HTR-8/SVneo (cell line): ENCODE measurements at places on chromosomes 1 and 21.

DNA sequence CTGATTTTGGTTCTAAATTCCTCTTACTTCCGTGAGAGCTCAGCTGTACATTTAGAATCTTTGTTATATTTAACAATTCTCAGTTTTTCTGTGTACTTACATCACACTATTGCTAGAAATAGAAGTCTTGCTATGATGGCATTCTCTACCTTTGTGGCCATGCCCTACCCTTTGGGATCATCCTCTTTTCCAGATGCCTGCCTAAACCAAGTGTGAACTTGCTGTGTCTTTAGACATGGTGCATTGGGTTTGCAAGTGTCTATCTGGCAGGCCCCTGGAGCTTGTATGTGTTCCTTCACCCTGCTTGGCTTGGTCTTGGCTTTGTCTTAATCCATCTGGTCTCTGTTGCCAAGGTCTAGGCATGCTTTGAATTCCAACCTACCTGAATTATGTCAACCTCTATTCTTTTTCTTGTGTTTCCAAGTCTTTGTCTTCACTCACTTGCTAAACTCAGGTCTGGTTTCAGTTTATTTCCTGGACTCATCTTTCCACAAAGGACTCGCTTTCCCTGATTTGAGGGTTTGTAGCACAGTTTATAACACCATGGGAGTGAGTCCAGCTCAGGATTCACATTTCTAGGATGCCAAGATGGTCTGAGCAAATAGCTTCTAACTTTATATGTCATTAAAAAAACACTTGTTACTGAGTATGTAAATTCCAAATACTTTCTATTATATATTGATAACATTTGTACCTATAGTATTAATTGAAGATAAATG lies 20.6 kb upstream of the APOBEC4 start:
- no peak for DNase-seq

DNA sequence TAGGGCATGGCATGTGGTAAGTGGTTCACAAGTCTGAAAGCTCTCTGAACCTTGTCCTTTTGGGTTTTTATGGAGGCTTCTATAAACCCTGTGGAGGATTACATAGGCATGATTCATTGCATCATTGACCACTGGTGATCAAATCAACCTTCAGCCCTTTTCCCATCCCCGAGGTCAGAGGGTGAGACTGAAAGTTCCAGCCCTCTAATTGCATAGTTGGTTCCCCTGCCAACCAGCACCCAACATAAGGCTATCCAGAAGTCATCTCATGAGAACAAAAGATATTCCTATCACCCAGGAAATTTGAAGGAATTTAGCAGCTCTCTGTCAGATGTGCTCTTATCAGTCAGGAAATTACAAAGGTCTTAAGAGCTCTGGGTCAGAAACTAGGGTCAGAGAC lies 89.5 kb upstream of the ARTN start:
- no peak for DNase-seq

DNA sequence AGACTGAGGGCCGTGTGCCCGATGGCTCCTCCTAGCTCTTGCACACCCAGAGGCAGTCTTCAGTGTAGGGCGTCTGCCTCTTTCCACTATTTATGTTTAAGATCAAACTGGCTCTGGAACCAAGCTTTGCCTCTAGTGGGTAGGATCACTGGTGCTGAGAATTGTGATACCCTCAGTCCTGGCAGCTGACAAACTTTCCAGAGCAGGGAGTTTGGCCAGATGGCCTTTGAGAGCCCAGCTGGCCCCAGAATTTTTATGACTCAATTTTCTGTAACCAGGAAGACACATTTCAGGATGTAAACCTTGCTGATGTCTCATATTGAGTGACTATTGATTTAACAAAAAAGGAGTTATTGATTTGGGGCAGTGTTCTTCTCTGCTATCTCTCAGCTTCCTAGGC lies 6.7 kb downstream of the COQ8A start:
- DNase-seq = no peak

- no peak for DNase-seq
Observed at GRCh38 chr1:229434641-229435051, 752 bp upstream of the ACTA1 start.

DNA sequence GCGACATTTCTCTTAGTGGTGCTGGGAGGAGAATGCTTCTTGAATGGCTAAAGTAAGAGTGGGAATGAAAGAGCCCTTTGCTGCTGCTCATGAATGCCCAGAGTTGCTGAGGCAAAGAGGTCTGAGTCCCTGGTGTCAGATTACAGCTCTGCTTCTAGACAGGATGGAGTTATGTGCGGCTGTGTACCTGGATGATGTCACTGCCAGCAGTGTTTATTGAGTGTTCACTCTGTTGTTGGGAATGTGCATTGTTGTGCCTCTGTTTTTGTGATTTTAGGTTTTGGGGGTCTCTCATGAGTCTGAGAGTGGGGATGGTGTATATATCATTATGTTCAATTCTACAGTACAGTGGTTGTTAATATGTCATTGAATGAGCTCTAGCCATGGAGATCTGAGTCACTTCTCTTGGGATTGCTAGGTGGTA lies 2.7 kb downstream of the CDC14A start:
- peak; percentile 26 for DNase-seq

GRCh38 chr21:42575111-42575510 lies 61.5 kb downstream of the SLC37A1 start:
- no peak for DNase-seq

DNA sequence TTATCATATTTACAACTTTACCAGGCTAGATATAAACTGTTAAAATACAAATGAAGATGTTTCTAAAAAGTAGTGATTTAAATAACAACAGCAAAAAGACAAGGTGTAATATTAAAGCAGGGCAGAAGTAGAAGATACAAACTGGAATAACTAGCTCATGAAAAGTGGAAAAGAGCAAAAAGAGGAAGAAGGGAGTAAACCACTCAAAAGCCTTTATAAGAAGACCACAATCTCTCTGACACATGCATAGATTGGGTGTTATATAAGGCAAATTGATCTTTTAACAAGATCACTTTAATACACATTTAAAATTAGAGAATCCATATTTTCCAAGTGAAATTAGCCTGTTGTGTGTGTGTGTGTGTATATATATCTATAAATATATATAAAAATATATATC lies 5.0 kb downstream of the DENND1B start:
- no peak for DNase-seq

GRCh38 chr1:70685300-70686286 lies 274.5 kb downstream of the CTH start:
- DNase-seq = peak; percentile 1

DNA sequence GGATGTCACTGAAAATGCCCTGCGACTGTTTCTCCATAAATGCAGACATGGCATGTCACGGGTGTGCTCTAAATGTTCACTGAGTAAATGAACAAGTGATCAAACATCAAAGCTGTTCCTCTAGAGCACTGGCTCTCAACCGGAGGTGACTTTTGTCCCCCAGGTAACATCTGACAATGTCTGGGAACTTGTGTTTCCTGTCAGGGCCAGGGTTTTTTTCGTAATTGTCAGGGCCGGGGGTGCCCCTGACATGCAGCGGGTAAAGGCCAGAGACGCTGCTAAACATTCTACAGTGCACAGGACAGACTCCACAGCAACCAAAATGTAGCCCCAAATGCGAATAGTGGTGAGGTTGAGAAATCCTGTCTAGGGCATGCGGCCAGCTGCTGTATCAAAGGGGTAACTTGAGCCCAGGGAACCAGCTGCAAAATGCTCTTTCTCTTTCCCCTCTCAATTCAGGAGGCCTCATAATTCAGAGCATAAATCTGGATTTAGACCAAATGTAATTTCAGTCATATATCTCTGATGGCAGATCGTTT lies 2.0 kb downstream of the ALDH4A1 start:
- no peak for DNase-seq
